ENCODE measurements at places on chromosomes 12 and 14. TPM values are rescaled to one million over a fixed set of nuclear protein-coding genes. Genes with fewer than 3 reads are reported as not detected.

DNA sequence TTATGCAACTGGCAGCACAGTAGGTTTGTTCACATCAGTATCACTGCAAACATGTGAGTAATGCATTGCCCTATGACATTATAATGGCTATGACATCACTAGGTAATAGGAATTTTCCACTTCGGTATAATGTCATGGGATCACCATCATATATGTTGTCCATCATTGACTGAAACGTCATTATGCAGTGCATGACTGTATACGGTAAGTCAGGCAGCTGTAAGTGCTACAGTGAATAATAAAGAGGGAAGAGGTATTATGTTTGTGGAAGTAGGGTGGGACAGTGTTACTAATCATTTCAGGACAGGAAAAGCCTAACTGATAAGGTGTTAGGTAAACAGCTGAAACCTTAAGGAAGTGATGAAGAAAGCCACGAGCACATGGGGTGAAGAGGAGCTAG, 68.1 kb downstream of the ANO4 start:
- no peak for DNase-seq

GRCh38 chr14:53528185-53528671, 375.1 kb upstream of the DDHD1 start:
- DNase-seq = peak; percentile 86

GRCh38 chr12:127607146-127607725, 659.7 kb upstream of the TMEM132C start:
- no peak for DNase-seq

DNA sequence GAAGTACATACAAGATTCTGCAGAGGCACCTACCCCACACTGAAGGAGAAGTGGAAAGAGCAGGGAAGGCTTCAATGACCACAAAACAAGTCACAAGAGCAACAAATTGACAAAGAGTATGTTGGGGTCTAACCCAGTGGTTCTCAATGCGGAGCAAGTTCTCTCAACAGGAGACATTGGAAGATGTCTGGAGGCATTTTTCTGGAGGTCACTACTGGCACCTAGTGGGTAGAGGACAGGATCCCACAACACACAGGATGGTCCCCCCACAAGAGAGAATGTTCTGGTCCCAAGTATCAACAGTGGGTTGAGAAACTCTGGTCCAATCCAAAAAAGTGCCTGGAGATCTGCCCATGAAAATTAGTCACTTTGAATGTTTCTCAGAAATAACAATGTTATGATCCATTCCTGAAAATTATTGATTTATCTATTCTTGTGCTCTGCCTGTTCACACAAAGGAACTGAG, 3.4 kb downstream of the SSH1 start:
- DNase-seq = no peak

DNA sequence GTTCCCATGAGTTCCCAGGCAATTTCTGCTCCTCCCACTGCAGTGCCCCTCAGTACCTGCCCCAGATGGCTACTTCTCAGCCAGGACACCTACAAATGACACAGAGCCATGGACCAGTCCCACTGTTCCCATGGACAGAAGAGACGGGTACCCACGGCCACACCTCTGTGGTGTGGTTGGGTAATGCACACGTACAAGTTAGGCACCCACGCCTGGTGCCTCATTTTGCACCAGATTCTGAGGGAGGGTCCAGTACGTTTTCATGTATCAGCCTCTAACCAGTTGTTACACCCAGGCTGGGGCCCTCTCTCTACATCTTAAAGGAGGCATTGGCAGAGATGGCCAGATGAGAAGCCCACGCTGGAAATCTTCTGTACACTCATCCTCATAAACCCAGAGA, 114.0 kb downstream of the DICER1 start:
- no peak for DNase-seq

GRCh38 chr14:45679853-45680252, 426.9 kb upstream of the MIS18BP1 start:
- no peak for DNase-seq

DNA sequence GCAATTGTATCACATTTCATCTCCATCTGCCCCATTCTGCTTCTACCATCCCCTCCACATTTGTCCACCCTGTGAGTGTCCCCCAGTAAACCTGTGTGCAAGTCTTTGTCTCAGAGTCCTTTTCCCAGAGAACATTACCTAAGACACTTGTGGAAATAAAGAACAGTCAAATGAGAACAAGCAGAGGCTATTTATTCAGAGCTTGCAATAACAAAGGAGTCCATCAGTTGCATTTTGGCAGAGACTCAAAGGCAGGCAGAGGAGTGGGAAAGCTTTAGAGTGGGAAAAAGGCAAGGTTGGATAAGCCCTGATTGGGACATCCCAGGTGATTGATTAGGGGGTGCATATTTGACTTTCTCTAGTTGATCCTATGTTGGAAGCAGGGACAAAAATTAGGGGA, 18.2 kb upstream of the PPFIBP1 start:
- no peak for DNase-seq

- DNase-seq = no peak
Measured at GRCh38 chr12:70354787-70355186, 11.3 kb upstream of the KCNMB4 start.

GRCh38 chr12:1448336-1448735, 146.0 kb downstream of the FBXL14 start:
- no peak for DNase-seq

The MGP gene
- 112 TPM for polyA plus RNA-seq

GRCh38 chr12:127205781-127206555, 1061.0 kb upstream of the TMEM132C start:
- DNase-seq = no peak

The BHLHE41 gene
- polyA plus RNA-seq = 1.3 TPM

The NUBPL gene
- polyA plus RNA-seq = 14.4 TPM

All from right lung (tissue), 10 donors.